ENCODE measurements at places on chromosomes 16 and 17.

- DNase-seq, result no peak
Observed at GRCh38 chr17:42608305-42609181, 631 bp downstream of the RETREG3 start.

DNA sequence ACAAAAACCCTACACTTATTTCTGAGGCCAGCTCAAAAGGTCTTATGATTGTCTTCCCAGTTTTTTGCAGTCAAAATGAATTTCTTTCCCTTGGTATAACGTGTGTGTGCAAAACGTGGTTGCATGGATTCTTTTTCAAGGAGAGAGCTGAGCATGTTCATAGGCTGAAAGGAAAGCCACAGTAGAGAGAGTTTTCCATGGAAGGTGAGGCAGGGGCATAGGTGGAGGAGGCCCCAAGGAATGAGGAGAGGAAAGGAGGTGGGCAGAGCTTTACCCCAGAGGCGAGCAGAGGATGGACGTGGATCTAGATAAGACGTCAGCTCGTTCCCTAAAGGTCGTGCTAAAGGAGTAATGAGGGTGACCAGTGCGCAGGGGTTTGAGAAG, 22.8 kb downstream of the TRPV2 start:
- DNase-seq, result no peak

GRCh38 chr17:55513885-55514590, 2.8 kb upstream of the SMIM36 start:
- DNase-seq, result peak; percentile 63

DNA sequence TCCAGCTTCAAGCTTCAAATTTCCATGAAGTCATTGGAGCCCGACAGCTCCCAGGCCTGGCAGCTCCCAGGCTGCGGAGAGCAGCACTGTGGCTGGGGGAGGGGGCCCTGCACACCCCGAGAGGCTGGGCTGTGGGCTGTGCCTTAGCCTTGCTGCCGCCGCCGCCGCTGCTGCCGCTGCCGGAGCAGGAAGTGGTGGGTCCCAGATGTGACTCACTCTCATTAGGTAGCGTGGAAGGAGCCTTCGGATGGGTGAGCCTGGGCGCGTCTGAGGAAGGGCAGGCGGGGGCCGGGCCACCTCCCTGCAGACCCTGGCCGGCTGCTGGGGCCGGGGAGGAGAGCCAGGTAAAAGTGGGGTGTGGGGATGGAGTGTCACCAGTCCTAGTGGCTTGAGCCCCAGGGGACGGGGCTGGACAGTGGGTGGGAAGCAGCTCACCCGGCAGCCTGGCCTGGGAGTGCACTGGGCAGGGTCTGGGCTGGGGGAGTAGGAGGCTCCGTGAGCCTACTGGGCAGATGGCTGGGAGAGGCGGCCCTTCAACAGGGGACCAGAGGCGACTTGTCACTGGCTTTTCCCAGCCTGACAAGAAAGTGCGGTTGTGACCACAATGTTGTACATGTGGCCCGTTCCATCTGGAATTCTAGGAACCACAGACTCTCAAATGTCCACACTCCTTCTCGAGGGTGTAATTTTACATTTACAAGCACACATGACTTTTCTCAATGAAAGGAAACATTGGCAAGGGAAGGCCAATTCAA, at the start of gene ADCY7:
Gene ADCY7, plus strand, starts transcription at position 215 of the 755 bp plus-strand sequence. CDS start 21,629 bp downstream, outside the sequence.
- peak; percentile 91 for DNase-seq

DNA sequence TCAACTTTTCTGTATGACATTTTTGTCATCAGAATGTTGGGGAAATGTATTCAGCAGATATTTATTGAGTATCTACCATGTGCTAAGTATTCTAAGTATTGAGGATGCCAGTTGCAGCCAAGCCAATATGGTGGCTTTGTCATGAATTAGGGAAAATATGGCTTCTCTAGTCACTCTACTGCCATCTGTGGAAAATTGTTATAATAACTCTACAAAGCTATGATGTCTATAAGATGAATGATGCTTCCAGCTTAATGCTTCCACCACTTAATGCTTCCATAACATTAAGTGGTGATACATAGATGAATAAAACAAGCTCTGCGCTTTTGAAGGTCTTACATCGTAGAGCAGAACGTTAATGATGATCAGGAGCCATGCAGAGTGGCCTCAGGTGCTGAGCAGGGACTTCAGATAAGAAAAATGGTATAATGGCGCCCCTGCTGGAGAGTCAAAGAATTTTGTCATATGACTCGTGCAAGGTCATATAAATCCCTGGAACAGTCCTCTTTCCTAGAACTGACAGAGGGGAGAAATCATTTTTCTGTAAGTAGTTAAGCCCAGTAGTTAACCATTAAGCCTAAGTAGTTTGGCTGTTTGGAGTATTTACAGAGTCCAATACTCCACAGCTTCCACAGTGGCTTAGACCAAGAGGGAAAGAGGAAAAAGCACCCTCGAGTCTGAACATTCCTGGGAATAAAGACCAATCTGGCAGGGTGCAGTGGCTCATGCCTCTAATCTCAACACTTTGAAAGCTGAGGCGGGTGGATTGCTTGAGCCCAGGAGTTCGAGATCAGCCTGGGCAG, 2.7 kb upstream of the TMIGD1 start:
- peak; percentile 35 for DNase-seq

DNA sequence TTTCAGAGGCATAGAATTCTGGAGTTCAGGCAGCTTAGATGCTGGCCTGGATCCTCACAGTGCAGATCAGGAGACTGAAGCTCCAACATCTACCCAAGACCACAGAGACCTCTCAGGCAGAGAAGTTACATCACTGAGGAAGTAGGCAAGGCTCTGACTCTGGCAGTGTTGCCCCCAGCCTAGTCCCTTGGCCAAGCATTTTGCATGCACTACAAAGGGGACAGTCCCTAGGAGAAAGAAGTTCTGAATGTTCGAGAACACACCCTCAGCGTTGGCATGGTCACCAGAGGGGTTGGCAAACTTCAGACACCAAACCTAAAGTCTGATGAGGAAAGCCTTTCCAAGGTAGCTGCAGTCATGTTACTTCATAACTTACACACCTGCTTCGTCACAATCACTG, 2.5 kb downstream of the RANBP10 start:
- DNase-seq, result no peak

GRCh38 chr16:55477736-55478135, 1.3 kb upstream of the MMP2 start:
- DNase-seq, result no peak

DNA sequence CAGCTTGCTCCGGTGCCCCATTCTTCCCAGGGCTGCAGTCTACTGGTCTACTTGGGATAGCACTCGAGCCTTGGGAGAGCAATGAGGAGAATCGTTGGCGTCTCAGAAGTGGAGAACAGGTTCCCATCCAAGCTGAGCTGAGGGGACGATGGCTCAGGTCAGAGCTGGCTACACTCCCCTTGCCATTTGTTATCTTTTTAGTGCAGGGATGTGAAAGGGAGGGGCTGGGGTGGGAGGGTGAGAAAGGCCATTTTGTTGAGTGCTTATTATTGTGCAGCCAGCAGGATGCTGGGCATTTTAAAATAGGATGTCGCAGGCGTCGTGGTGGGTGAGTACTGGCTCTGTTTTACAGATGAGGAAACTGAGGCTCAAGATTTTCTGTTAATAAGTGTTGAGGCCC, 410.8 kb downstream of the SNX29 start:
- no peak for DNase-seq

DNA sequence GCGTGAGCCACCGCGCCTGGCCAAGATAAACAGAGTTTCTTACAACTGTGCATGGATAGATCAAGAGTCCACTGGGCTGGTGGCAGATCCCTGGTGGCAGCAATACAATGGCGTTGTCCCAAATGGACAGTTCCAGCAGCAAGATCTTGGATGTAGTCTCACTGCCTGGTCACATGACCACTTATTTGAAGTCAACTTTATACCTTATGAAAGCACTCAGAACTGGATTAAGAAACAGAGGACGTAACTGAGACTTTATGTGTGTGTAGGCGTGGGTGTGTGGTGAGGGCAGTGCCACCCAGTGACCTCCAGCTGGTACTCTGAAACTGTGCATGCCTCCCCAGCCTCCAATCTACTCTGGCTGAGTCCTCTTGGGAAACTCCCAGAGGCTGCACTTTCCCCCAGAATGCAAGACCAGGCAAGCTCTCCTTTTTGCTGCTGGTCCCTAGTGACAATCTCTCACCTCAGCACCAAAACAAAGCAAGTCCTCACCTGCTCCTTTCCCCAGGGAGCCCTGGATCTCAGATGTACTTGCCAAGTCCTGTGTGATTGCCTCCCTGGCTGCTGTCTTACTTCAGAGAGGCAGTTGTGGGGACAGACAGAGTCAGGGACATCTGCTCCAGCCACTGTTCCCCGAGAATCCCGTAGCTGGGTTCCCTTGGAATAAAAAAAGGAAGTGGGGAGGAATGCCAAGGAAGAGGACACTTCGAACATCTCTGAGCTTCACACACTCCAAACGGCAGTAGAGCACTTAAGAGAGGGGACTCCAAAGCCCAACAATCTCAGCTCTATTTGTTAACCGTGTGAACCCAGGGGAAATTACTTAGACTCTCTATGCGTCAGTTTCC, 11.7 kb upstream of the ST6GALNAC2 start:
- no peak for DNase-seq

GRCh38 chr17:72193391-72194106, 72.7 kb downstream of the SOX9 start:
- peak; percentile 35 for DNase-seq

DNA sequence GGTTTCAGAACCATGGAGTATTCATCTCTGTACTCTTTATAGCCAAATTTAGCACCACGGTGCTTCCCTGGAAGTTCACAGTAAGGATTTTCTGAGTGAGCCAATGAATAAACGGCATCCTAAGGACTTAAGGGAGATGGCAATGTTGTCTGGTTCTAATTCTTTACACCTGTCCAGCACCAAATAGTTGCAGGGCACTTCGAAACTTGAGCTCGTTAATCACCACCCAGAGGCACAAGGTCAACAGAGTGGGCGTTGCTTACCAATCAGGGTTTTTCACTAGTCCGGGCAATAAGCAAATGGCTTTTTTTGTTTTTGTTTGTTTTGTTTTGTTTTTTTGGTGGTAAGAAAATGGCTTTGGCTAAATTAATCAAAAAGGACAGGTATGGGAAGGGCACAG, 28.2 kb upstream of the TMEM220 start:
- no peak for DNase-seq

DNA sequence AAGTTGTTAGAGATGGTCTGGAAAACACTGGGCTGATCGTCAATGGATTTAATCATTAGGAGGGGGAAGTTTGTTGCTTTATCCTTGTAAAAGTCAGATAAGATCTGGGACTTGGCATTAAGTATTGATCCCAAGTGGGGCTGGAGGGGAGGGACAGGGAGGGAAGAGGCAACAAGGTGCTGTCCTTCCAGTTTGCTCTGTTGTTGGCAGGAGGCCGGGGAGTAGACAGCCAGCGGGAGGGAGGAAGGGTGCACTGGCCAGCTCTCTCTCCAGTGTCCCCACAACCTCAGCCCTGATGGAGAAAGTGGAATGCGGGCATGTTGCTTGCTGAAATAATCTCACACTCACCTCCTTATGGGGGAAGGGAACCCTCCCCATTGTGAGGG, 210.2 kb downstream of the CCDC182 start:
- no peak for DNase-seq

DNA sequence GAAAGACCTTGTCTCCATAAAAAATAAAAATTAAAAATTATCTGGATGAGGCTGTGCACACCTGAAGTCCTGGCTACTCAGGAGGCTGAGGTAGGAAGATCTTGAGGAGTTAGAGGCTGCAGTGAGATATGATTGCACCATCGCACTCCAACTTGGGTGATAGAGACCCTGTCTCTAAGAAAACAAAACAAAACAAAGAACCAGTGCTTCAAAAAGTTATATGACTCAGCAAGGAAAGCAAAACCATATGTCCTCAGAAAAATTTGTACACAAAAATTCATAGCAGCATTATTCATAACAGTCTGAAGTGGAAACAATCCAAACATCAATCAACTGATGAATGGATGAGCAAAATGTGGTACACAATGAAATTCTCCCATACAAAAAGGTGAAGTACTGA, 48.9 kb downstream of the SLFN5 start:
- DNase-seq, result peak; percentile 53

DNA sequence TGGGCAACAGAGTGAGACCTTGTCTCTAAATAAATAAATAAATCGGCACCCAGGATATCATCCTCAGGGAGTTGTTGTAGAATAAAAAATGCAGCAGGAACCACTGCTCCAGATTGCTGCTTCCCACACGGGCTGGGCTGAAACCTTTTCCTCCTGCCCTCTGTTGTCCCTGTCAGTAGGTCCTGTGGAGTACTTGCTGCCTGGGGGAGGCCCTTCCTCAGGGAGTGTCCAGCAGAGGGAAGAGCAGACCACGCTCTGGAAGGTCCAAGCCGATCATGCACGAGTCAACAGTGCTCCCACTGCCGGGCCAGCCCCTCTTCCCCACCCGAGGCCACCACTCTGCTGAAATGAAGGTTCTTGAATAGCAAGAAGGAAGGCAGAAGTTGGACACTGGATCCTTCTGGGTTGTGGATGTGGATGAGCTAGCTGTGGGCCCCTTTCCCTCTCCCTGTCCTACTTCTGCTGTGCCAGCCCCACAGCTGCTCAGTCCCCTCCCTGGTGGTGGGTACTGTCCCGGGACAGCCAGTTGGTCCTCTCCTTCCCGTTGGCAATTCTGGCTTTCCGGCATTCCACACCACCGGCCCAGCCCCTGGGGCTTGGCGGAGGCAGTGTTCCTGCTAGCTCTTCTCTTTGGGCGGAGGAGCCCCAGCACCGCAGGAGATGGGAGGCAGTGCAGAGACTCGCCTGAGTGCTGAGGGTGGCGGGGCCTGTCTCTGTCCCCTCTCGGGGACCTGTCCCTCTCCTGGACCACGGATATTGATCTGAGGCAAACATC, 10.8 kb downstream of the CDK5R1 start:
- DNase-seq, result peak; percentile 26

GRCh38 chr16:67928561-67929364, 2.9 kb downstream of the CTRL start:
- peak; percentile 41 for DNase-seq

GRCh38 chr17:55699181-55699860, 23.3 kb downstream of the TMEM100 start:
- no peak for DNase-seq

- no peak for DNase-seq
Observed at GRCh38 chr17:34720760-34721159, 141.4 kb downstream of the TMEM132E start.

DNA sequence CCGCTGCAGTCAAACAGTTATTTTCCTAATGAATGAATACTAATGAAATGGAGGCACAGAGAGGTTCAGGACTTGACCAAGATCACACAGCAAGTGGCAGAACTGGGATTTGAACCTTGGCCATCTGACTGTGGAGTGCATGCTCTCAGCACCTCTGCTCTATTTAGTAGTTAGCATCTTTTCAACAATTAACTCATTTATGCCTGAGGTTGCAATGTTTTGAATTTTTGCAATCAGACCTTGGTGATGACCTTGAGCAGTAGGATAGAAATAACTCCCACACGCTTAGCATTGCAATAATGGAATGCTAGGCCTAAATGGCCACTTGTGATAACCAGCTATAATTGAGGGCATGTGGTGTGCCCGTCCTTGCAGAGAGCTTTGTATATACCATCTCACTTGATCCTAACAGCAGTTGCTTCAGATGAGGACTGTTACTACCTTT, 31.0 kb downstream of the NAGPA start:
- DNase-seq, result no peak

DNA sequence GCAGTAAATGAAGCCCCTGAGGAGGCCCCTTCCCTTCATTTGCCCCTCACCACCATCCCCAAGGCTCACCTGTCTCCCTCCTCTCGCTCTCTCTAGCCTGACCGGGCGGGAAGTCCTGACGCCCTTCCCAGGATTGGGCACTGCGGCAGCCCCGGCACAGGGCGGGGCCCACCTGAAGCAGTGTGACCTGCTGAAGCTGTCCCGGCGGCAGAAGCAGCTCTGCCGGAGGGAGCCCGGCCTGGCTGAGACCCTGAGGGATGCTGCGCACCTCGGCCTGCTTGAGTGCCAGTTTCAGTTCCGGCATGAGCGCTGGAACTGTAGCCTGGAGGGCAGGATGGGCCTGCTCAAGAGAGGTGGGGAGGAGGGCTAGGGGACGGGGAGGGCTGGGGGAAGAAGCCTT, 21.0 kb downstream of the WNT9B start:
- no peak for DNase-seq

GRCh38 chr17:80315517-80316182, 55.0 kb downstream of the RNF213 start:
- no peak for DNase-seq
